MCF 10A (cell line): ENCODE measurements at places on chromosomes 13 and 19.

DNA sequence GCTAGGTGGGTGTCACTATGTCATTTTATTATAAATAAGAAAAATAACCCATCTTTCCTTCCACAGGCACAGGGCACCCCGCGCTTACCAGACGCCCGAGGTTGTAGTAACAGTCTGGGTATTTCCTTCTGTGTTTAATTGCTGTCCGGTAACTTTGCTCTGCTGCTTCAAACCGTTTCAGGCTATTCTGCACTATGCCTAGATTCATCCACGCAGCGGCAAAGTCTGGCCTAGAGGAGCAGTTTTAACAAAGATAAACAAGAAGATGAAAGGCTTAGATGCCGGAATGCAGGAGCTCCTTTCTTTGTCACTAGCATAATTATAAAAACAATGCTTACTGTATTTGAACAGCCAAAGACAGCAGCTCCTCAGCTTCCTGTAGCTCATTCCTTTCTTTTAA is 36.9 kb upstream of the GGACT start:
- DNase-seq: no peak

DNA sequence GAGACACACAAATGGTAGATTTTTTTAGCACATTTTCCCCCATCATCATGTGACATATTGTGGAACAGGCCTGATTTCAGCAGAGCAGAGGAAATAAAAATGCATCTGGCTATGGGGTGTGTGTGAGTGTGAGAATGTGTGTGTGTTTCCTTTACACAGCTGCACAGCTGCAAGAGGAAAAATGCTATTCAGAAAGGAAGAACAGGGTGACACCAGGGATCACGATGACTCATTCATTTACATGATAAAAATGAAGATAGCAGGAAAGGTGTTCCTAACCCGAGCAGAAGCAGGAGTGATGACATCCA is 469.5 kb upstream of the TSHZ3 start:
- no peak for DNase-seq

GRCh38 chr19:36013280-36014011 is 567 bp downstream of the ALKBH6 start:
- DNase-seq: no peak

GRCh38 chr19:34430738-34431625 is 2.8 kb downstream of the UBA2 start:
- DNase-seq: peak; percentile 70

DNA sequence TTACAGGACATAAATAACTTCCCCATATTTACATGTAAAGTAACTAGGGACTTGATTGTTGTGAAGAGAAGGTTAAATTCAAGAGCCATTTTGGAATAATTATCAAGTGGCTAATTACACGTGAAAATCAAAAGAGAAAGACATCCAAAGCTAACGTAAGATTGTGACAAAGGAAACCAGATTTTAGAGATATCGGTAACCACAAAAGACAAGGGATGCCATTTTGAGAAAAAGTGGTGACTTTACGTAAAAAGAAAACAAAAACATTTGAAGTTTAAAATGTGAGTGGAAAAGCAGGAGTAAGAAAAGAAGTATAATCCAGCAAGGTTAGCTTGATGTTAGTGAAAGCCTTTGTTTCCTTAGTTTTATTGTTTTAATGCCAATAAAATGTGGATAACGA is 10.9 kb upstream of the VWA8 start:
- DNase-seq: no peak

GRCh38 chr13:52399046-52399445 is 6.9 kb downstream of the THSD1 start:
- DNase-seq: no peak

DNA sequence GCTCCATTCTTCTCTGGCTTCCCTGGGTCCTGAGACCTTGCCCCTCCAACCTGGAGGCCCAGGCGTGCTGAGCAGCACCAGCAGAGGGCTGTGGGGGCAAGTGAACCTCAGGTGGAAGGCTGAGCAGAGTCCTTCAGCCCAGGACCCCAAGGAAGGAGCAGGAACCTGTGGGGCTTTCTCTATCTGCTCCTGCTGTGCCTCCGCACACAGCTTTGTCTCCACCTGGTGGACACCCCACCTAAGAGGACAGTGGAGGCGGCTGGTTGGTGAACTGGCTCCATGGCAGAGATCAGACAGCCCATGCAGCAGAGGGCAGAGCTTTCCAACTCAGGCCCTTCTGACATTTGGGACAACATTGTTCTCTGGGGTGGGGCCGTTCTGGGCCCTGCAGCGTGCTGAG is 19.7 kb downstream of the ZFR2 start:
- DNase-seq: peak; percentile 73
